CD4-positive, alpha-beta memory T cell (primary cell): ENCODE measurements at places on chromosomes 4 and X.

DNA sequence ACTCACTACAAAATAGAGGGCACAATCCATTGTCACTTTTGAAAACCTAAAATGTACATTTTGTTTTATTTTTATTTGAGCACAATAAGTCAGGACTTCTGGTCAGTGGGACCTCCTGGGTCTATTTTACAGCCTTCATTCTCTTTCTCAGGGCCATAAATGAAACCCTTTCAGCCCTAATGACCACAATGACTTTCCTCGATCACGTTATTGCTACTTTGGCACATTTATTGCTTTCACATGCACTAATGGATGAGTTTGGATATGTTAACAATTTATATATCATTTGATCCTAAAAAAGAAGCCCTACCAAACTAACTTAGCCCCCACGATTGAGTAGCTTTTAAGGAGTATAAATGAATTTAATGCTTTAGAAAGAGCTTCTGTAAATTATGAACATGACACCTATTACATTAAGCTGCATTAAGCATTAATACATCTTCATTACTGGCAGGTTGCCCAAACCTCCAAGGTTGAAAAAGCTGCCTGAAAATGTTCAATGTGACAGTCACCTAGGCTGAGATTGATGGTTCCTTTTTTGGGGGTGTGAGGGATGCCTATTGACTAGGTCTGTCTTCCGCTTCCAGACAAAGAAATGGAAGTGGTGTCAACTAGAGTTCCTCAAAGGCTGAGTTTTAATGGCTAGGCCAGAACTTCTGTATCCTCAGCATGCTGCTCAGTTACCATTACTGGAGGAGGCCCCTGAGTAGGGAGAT, 296.4 kb downstream of the GPAT3 start:
- no peak for DNase-seq

GRCh38 chrX:20204351-20204750, 62.4 kb downstream of the RPS6KA3 start:
- peak; percentile 25 for DNase-seq

DNA sequence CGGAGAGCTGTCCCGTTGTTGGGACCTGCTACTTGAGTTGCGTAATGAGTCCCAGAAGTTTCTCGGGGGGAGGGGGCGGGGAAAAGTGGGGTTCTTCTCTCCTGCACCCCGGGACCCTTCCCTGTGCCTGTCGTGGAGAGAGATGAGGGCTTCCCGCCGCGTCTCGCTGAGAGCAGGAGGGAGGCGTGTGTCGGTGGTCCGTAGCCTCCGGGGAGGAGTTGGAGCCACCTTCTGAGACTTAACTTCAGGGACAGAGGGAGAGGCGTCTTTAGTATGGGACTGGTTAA, 698 bp downstream of the AFF1 start:
- no peak for DNase-seq

DNA sequence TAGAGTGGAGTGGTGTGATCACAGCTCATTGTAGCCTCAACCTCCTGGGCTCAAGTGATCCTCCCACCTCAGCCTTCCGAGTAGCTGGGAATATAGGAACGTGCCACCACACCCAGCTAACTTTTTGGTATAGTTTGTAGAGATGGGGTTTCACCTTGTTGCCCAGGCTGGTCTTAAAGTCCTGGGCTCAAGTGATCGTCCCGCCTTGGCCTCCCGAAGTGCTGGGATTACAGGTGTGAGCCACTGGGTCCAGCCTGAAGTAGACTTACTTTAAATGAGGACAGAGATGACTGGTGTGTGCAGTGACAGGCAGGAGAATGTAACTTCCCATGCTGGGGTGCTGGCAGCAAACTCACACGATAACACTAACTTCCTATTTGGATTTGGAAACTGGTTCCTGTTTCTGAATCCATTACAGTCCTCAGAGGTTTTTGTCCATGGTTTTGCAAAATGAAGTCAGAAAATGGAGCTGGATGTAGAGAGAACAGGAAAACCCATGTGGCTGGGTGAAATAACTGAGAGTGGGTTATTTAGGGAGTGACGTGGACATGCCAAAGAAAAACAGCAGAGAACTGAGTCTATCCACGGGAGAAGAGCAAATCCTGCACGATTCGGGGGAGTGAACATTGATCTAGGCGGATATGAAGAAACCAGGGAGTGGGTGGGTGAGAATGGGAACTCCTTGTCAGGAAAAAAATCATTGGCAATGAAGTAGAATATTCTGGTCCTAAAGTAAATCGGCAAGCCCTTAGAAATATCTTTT, 95.6 kb downstream of the GATB start:
- DNase-seq = no peak

GRCh38 chr4:101952985-101953384, 162.5 kb downstream of the BANK1 start:
- DNase-seq = no peak

- no peak for DNase-seq
These were observed 755 bp downstream of the ANKRD17 start for GRCh38 chr4:73257651-73258435.

DNA sequence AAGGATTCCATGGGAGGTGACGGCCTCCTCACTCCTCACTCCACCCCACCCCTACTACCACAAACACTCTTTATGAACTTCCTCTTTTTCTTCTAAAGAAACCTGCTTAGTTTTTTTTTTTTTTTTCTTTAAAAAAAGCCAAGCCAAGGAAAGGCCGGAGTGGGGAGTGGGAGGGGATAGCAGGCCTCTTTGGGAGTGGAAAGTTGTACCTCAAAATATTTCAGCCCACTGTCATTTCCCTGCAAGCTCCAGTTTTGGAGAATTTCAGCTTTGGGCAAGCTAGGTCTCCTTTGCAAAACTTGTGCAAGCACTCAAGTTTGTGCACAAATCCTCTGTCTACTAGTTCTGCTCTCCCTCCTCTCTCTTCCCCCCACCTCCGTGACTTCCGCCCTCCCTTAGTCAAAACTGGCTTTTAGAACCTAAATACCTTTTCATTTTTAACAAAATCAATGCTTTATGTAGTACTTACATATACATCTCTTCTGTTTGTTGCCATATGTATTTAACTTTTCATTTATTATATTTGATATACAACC, 512 bp upstream of the ANTXR2 start:
- DNase-seq = peak; percentile 56

- DNase-seq = no peak
These were observed 434.2 kb downstream of the PPARGC1A start for GRCh38 chr4:23455456-23456158.

- no peak for DNase-seq
These were observed 372.1 kb upstream of the EMCN start for GRCh38 chr4:100889898-100890297.

DNA sequence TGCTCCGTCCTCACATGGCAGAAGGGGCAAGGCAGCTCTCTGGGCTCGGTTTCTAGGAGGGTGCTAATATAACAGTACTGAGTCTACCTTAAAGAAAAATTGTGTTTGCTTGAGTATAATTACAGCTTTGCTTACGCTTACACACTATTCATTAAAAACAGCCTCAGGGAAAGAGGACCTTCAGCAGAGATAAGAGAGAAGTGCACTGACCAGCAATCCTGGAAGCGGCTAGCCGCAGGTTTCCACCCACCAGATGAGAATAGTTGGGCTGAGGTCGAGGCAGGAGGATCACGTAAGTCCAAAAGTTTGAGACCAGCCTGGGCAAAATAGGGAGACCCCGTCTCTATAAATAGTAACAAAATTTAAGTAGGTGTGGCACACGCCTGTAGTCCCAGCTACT, 15.2 kb upstream of the MRFAP1 start:
- no peak for DNase-seq

- no peak for DNase-seq
These were observed 6.2 kb upstream of the MGAT4D start for GRCh38 chr4:140504261-140504660.

- no peak for DNase-seq
These were observed 9.2 kb downstream of the RFC1 start for GRCh38 chr4:39357002-39357401.

DNA sequence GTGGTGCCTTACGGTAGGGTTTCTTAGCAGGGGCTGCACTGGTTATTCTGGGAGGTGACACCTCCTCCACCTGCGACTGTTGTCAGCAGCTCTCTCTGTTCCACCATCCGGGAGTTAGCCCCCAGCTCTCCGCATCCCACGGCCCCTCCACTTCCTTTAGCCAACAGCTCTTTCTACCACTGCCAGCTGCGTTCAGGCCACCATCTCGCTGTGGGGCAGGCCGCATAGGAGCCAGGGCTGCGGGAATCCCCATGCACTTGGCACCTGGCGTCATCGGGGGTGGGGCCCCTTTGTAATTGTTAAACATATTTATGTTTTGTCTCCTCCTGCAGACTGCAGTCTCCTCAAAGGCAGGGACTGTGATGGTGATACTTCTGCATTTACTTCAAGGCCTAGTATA, 480.2 kb downstream of the SMARCA1 start:
- no peak for DNase-seq

DNA sequence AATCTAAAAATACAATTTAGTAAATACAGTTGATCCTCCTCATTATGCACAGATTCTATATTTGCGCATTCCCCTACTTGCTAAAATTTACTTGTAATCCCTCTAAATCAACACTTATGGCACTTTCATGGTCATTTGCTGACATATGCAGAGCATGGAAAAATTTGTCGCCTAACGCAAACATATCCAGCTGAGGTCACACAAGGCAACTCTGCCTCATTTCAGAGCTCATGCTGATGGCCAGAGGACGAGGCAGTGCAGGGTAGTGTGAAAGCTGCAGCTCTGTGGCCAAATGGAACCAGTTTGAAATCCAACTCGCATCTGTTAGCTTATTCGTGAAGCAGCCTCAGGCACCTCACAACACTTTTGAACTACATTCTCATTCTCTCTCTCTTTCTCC, 39.7 kb upstream of the KLHL2 start:
- no peak for DNase-seq

DNA sequence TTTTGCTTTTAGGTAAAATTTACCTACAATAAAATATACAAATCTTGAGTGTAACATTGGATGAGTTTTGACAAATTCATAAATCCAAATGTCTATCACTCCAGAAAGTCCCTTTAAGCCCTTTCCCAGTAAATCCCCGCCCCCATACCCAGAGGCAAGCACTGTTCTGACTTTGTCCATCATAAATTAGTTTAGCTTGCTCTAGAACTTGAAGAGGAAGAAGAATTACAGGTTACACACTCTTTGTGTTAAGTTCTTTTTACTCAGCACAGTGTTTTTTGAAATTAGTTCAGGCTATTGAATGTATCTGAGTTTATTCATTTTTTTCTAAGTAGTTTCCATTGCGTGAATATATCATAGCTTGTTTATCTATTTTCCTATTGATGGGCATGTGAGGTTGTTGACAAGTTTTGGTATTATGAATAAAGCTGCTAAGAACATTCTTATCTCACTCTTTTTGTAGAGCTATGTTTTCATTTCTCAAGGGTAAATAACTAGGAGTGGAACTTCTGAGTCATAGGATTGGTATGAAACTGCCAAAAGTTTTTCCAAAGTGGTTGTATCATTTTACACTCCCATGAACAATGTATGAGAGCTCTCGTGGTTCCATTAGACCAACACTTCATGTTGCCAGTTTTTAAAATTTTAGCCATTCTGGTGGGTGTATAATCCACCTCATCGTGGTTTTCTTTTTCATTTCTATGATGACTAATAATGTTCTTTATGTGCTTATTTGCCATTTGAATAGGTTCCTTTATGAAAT, 22.4 kb upstream of the HPSE start:
- no peak for DNase-seq

DNA sequence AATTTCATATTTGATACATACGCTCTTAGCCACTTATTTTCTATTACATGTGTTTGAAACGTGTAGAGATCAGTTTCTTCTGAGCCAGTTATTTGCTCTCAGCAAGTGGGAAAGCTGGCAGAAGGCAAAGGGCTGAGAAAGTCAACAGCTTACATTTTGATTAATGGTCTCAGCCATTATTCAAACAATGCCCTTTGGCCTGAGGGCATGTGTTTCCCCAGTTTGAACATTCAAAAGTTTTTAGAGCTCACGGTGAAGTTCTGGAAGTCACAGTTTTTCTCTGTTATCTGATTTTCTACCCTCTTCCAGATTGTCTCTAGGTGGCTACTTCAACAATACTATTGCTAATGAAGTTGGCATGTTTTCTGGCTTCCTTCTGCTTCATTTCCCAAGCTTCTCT, 591.8 kb upstream of the CPEB2 start:
- DNase-seq = no peak

GRCh38 chrX:70476166-70476933, 31.7 kb downstream of the DLG3 start:
- DNase-seq = no peak

DNA sequence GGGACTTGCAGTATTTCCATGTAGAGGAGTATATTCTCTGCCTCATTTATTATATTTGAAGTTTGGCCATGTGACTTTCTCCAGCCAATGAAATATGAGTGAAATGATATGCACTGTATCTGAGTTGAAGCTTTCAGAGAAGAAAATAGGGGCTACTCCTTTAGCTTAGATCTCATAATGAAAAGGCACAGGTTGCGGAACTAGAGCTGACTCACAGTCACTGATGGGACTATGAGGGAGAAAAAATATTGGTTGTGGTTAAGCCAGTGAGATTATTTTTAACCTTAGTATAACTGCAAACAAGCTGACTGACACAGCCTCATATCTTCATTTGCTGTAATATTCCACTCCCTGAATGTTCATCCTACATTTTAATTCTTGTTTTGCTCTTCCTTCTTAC, 1104.3 kb downstream of the RPA4 start:
- no peak for DNase-seq

DNA sequence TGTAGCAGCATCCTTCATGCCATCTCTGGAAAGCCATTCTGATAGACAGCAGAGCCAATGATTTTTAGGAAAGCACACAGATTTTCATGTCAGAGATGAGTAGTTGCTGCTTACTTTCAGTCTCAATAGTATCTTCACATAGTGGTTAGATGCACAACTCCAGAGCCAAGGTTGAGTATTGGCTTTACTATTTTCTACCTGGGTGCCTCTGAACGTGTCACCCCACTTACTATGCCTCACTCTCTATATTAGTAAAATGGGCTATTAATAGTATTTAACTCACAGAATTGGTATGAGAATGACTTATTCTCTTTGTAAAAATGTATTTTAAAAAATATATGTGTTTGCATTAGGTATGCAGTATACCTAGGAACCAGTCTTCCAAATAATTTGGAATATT, 108.8 kb upstream of the STIM2 start:
- no peak for DNase-seq

DNA sequence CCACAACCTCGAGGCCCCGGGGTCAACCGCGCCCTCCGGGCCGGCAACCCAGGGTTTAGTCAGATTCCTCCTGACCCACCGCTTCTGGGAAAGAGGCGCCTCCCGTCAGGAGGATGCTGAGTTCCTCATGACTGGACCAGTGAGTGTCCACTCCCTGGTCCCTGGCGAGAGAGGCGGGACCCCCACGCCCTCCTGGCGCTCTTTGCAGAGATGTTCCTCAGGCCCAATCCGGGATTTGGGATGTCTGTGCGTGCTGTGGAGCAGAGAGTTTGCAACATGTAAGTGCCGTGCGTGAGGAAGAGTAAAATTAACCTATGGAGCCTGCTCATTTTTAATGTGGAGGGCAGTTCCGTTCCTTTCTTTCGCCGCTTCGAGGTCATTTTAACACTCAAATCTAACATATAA, 824 bp upstream of the UGDH start:
- DNase-seq = no peak

GRCh38 chrX:23896981-23897380, 10.8 kb downstream of the APOO start:
- no peak for DNase-seq
